ENCODE measurements at places on chromosomes 3 and 15.

DNA sequence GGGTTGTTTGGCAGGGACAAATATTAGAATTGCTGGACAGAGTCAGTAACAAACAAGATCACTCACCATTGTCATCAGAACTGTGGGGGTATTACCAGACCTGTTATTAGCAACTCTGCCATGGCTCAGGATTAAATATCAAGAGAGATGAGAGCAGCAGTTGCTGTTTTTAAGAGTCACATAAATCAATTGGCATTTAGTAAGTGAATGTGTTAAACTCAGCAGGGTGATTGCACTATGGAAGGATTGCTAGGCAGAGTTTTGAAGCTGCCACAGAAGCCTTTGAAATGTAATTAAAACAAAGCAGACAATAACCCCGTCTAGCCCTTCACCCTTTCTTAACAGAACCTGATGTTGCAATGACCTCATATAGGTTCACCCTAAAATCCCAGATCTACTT, 238.8 kb downstream of the GAP43 start:
- DNase-seq = no peak

GRCh38 chr3:160340351-160340750, 58.7 kb downstream of the IFT80 start:
- DNase-seq = no peak

- peak; percentile 29 for DNase-seq
These were observed 187.5 kb upstream of the THRB start for GRCh38 chr3:24682141-24682547.

GRCh38 chr3:151931171-151931570, 57.7 kb downstream of the SUCNR1 start:
- DNase-seq = no peak

GRCh38 chr15:64843991-64844390, 2.3 kb downstream of the PLEKHO2 start:
- peak; percentile 62 for DNase-seq

DNA sequence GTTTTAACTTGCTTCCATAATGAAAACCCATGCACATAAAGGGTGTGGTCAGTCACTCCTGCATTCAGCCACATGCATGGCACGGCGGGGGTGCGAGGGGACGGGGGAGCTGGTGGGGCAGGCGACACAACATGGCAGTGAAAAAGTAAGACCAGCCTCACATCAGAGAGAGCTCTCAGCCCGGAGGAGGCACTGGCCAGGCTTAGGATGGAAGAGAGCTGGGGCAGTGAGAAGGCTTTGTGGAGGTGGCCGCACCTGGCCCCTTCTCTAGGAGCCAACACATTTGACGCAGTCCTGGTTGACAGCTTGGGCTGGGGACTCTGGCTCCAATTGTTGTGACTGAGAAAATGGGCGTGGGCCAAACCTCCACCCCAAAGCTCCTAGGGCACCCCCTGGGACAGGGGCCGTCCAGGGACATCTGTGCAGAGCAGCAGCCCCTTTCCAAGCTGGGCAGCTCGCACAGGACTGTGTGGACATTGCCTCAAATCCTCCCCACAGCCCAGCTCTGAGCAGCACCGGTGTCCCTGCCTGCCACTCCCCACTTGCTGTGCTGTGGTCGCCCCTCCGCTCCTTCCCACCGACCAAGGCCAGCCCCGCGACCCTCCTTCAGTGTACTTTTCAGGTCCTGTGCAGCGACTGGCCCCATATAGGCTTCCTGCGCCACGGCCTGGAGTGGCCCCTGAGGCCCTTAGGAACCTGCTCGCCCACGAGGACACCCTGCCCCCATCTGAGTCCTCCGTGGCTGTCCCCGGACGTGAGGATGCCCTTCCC, 126.0 kb upstream of the IQSEC1 start:
- no peak for DNase-seq

DNA sequence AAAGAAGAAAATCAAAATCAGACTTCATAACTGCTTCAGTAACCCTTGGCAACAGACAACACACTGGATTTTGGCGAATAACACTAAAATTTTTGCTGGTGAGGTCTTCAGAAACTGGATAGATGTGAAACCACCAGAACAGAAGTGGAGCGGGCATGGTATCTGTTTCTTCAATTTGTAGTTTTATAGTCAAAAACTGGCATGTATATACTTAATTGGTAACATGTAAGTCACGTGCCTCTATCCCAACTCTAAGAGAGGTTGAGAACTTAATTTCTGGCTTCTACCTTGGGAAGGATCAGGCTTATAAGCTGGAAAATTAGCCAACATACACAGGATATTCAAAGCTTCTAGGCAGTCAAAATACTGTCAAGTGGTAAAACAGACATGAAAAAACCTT, 172.6 kb upstream of the CHL1 start:
- no peak for DNase-seq

DNA sequence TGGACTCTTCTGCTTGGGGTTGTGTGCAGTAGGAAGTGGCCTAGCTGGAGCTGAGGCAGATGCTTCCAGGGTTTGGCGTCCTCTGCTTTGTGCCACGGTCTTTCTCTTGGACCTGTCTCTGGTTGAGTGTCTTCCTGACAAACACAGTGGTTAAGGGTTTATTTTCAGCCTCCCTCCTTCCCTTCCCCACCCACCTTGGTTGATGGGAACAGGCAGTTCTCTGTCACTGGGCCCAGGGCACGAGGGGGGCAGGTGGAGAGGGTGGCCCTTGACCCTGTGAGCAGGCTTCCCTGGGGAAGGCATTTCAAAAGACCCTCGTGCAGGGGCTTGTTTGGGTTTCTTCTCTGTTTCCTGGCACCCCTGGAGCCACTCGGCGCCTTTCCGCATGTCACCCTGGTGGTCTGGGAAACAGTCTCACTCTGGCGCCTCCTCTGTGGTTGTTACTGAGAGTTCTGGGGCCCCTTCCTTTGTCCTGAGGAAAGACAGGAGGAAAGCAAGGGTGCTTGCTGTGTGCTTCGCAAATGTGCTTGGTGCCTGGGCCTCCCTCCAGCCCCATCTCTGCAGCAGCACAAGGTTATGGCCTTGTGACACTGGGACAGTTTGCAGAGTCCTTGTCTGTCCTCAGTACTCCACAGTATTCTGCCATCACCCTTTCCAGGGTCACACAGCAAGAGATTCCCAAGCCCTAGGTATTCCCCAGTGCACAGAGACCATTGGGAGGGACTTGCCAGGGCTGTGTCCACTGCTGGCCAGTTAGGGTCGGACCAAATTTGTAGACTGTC, 10.3 kb upstream of the STAB1 start:
- no peak for DNase-seq

Measured in suppressor macrophage treated with lipopolysaccharide for 4 hours (primary cell).